T-helper 9 cell (primary cell): ENCODE measurements at places on chromosomes 16 and 17.

GRCh38 chr16:3825103-3825502 is 55.4 kb downstream of the CREBBP start:
- no peak for DNase-seq

GRCh38 chr17:76419576-76420260 is 33.2 kb downstream of the UBE2O start:
- DNase-seq = no peak

- no peak for DNase-seq
Measured at GRCh38 chr16:78749745-78750268, 650.4 kb downstream of the WWOX start.

DNA sequence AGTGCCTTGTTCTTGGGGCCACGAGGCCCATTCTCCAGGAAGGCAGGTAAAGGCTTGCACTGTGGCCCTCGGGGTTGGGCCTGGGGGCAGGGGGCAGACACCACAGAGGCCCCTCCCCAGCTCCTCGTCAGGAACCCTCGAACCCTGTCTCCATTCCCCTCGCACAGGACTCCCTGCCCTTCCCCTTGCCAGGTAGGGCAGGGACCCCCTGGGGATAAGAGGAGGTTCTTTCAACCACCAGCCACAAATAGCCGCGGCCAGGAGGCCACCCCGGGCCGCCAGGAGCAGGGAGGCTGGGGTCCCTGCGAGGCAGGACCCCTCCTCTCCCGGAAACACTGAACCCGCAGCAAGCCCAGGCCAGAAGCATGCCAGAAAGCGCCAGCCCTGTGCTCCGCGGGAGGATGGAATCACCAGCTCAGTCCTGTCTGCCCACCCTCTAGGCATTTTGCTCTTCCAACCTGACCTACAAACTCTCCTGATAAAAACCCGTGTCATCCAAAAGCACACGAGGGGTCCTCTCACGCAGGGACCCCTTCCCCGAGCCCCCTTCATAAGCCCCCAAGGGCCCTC is 45.6 kb downstream of the SLC47A1 start:
- DNase-seq = no peak

DNA sequence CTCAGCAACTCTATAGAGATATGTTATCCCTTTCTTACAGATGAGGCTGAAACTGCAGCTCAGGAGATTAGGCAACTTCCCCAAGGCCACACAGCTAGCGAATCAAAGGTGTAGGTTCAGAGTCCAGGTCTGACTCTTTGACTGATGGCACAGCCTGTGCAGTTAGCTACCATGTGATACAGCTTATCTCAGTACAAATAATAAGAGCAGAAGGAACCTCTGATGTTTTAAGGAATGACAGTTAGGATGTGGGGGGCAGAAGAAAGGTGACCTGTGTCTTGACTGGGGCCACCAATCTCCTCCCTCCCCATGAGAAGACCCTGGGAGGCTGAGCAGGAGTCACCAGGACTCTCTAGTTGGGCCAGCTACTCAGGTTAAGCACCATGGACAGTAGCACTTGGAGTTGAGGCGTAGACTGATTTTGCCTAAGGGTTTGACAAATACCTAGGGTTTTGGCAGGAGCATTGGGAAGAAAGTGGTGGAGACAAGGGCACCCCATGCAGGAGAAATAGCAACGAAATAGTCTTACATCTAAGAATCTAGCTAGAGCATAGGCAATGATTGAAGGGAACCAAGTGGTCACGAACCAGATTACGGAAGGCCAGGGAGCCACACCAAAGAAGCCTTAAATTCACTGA is 22.8 kb upstream of the ACSM2B start:
- DNase-seq = no peak

GRCh38 chr16:21646721-21647561 is 5.5 kb downstream of the IGSF6 start:
- peak; percentile 44 for DNase-seq
